Stimulated activated CD4-positive, alpha-beta T cell treated with anti-CD3 and anti-CD28 coated beads, Interleukin-2, amount 100 ng/mL, for 48 hours (primary cell): ENCODE measurements at places on chromosomes 12 and 14.

DNA sequence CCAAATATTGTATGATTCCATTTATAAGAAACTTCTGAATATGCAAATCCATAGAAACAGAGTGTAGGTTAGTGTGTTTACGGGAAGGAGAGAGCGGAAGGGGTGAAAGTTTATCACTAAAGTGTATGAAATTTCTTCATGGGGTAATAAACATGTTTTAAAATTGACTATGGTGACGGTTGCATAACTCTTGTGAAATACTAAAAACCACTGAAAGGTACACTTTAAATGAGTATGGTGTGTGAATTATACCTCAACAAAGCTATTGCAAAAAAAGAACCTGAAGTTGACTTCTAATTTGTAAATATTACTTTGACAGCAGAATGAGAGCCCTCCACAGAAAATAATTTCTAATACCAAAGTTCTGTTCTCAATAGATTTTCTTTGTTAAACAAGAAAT is 47.1 kb downstream of the ATG2B start:
- DNase-seq, result no peak

- DNase-seq, result no peak
Measured at GRCh38 chr12:74328623-74329022, 209.0 kb upstream of the ATXN7L3B start.

GRCh38 chr14:90962505-90963109 is 97.8 kb downstream of the RPS6KA5 start:
- no peak for DNase-seq

- DNase-seq, result no peak
Measured at GRCh38 chr12:120367233-120367923, 1.6 kb downstream of the MSI1 start.

DNA sequence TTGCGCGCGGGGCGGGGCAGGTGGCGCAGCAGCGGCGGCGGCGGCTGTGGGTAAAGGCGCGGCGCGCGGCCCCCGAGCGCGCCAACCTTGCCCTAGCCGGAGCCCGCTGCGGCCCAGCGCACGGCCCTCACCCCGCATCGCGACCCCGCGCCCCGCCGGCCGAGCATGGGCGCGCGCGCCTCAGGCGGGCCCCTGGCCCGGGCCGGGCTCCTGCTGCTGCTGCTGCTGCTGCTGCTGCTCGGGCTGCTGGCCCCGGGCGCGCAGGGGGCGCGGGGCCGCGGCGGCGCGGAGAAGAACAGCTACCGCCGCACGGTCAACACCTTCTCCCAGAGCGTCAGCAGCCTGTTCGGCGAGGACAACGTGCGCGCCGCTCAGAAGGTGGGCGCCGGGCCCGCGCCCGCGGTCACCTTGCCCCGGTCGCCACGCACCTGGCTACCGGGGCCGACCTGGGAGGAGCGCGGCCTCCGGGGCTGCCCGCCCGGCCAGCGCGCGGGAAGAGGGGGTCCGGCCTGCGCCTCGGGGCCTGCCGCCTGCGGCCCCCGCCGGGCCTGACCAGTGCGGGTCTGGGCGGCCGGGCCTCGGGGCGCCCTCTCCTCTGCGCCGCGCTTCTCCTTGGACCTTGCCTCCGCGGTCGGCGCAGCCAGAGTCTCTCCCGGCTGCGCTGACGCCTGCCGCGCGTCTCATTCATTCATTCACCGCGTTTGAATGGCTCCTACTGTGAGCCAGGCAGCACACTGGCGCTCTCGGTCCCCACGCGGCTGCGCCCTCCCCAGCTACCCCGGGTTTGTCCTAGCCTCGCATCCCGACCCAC is at the start of gene BRI3BP:
Gene BRI3BP (plus strand): TSS at position 20 of the 811 bp plus-strand sequence. CDS start 146 bp downstream, at position 166.
- DNase-seq, result peak; percentile 30

- DNase-seq, result no peak
Measured at GRCh38 chr12:47100160-47100559, 20.4 kb upstream of the AMIGO2 start.

- no peak for DNase-seq
Measured at GRCh38 chr14:23556700-23557440, 799 bp downstream of the THTPA start.

- DNase-seq, result no peak
Measured at GRCh38 chr12:94041850-94042249, 106.5 kb upstream of the PLXNC1 start.

- no peak for DNase-seq
Measured at GRCh38 chr12:128612150-128612850, 211.5 kb downstream of the SLC15A4 start.

GRCh38 chr12:117134059-117134458 is 34.8 kb upstream of the TESC start:
- DNase-seq, result peak; percentile 40

DNA sequence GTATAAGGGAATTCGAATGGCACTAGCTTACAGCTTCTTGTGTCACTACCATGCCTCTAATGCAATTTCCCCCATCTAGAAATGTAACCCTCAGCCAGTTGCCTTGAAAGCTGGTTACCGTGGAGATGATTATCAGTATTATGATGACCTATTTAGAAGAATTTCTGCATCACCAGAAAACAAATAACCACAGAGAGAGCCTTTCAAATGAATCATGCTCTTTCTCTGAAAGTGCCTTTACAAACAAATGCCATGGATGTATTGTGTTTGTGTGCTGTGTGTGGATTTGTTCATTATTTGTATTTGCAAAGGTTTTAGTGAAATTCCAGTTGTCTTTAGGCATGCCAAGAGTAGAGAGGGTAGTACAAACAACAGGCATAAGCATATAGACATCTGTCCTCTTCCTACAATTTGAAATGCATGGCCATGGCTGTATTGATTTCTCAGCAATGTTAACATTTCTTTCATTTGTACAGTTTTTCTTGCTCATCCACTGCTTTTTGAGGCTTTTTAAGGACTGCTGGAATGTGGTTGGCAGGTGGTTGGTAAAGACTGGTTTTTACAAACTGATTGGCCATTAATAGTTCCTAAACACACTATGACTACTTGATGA is 266.5 kb downstream of the PAWR start:
- DNase-seq, result no peak

- no peak for DNase-seq
Measured at GRCh38 chr14:71752111-71752738, 180.0 kb upstream of the RGS6 start.

- DNase-seq, result no peak
Measured at GRCh38 chr12:123384318-123384993, 524 bp downstream of the KMT5A start.
